Ascending aorta (tissue), 2 donors: ENCODE measurements at places on chromosomes 4 and X. TPM values are rescaled to one million over a fixed set of nuclear protein-coding genes. Genes with fewer than 3 reads are reported as not detected.

- H3K36me3 ChIP-seq = peaks cover 18% of the 10 kb centered on the region
- peaks cover 7% of the 10 kb centered on the region for H3K4me1 ChIP-seq
- no peak for DNase-seq
- peak overlapping the region; percentile 17 for H3K27ac ChIP-seq
- no peak overlapping the region for H3K4me3 ChIP-seq
These were observed 226.8 kb downstream of the CAMK2D start for GRCh38 chr4:113534711-113535110.

GRCh38 chr4:115529126-115529525, 415.7 kb upstream of the NDST4 start:
- DNase-seq = no peak
- H3K36me3 ChIP-seq = no peaks in the 10 kb centered on the region
- H3K4me1 ChIP-seq = no peaks in the 10 kb centered on the region
- no peaks in the 10 kb centered on the region for H3K27me3 ChIP-seq
- no peak overlapping the region for H3K4me3 ChIP-seq

- no peak overlapping the region for H3K4me3 ChIP-seq
- no peak for DNase-seq
- no peaks in the 10 kb centered on the region for H3K36me3 ChIP-seq
- H3K27me3 ChIP-seq = no peaks in the 10 kb centered on the region
- no peak overlapping the region for H3K27ac ChIP-seq
These were observed 549.8 kb upstream of the PRKX start for GRCh38 chrX:4263030-4263803.

GRCh38 chr4:8115916-8116315, 42.7 kb downstream of the ABLIM2 start:
- H3K4me3 ChIP-seq = no peak overlapping the region
- H3K4me1 ChIP-seq = no peaks in the 10 kb centered on the region
- no peak overlapping the region for H3K27ac ChIP-seq
- H3K36me3 ChIP-seq = no peaks in the 10 kb centered on the region
- no peaks in the 10 kb centered on the region for H3K27me3 ChIP-seq

DNA sequence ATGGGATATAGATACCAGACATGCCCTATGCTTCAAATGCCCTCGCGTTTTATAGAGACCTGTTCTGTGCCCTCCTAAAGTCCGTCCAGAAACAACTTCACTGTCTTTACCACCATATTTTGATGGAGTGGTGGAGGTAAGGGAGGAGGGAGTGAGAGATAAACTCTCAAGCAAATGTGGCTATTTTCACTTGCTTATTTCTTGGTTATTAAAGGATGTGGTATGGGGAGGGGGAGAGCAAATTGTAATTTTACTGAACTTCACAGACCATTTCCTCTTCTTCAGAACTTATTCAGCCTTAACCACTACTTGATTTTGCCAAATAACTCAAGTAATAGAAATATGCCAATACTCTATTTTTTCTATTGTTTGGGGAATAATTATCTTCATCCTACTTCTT, 31.5 kb downstream of the GPR174 start:
- H3K36me3 ChIP-seq = no peaks in the 10 kb centered on the region
- H3K4me3 ChIP-seq = no peak overlapping the region
- H3K27ac ChIP-seq = no peak overlapping the region
- H3K27me3 ChIP-seq = no peaks in the 10 kb centered on the region
- no peak for DNase-seq
- H3K4me1 ChIP-seq = no peaks in the 10 kb centered on the region

GRCh38 chr4:3615386-3616286, 83.4 kb upstream of the LRPAP1 start:
- no peaks in the 10 kb centered on the region for H3K4me1 ChIP-seq
- peaks cover 3% of the 10 kb centered on the region for H3K27me3 ChIP-seq
- H3K27ac ChIP-seq = no peak overlapping the region
- no peak overlapping the region for H3K4me3 ChIP-seq
- DNase-seq = no peak
- H3K36me3 ChIP-seq = no peaks in the 10 kb centered on the region

GRCh38 chrX:142938793-142939192, 86.9 kb upstream of the SPANXN4 start:
- H3K36me3 ChIP-seq = no peaks in the 10 kb centered on the region
- no peak overlapping the region for H3K4me3 ChIP-seq

MUC7 gene
- total RNA-seq = not detected

RBMXL3 gene
- total RNA-seq = not detected

RTL9 gene
- not detected for total RNA-seq
